ENCODE measurements at places on chromosomes 1 and 21. TPM values are rescaled to one million over a fixed set of nuclear protein-coding genes. Genes with fewer than 3 reads are reported as not detected.
A peak's percentile ranks its signal among the peaks of the same experiment; 100 is the strongest.

GRCh38 chr1:152440635-152441471, 26.8 kb upstream of the CRNN start:
- DNase-seq: peak; percentile 70

GRCh38 chr1:111751906-111752575, 3.7 kb upstream of the DDX20 start:
- DNase-seq: no peak

- DNase-seq: no peak
These were observed 17.3 kb upstream of the C1orf159 start for GRCh38 chr1:1132956-1133750.

- DNase-seq: no peak
These were observed 35.5 kb upstream of the ZNF362 start for GRCh38 chr1:33220676-33221384.

GRCh38 chr1:58003059-58003458, 543.5 kb downstream of the OMA1 start:
- DNase-seq: no peak

- no peak for DNase-seq
These were observed 169.1 kb downstream of the PRDM16 start for GRCh38 chr1:3237994-3238702.

Gene CLCA4
- not detected for total RNA-seq

DNA sequence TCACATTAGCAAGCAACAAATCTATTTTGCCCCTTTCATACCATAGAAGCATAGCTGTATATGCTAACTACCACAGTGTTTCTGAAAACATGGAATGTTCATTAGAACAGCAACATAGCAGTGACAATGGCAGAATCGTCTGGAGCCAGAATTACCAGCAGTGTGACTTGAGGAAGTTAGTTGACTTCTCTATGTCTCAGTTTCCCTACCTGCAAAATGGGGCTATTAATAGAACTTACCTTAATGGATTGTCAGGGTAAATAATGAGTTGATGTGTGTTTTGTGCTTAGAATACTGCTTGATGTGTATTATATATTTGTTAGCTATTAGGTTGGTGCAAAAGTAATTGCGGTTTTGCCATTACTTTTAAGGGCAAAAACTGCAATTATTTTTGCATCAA, 14.8 kb upstream of the GJA9 start:
- no peak for DNase-seq

DNA sequence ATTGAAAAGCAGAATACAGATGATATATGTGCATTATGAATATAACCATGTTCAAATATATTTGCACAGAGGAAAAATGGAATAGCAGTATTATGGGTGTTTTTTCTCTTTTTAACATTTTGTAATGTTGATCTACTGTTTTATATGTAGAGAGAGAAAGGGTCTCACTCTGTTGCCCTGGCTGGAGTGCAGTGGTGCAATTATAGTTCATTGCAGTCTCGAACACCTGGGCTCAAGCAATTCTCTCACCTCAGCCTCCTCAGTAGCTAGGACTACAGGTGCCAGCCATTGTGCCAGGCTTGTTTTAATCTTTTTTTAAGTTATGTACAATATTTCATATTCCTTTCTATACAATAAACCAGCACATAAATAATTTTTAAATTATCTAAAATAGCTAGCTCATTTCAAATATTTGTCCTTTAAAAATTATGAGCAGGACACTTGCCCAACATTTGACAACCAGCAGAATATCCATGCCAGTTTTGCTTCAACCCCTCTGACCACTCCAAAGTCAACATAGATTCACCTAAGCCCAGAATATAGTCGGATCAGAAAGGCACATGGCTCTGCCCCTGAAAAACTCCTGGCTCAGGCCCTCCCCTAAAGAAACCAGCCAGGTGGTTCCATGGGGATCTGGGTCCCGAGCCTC, 29.8 kb downstream of the ZNF281 start:
- no peak for DNase-seq

DNA sequence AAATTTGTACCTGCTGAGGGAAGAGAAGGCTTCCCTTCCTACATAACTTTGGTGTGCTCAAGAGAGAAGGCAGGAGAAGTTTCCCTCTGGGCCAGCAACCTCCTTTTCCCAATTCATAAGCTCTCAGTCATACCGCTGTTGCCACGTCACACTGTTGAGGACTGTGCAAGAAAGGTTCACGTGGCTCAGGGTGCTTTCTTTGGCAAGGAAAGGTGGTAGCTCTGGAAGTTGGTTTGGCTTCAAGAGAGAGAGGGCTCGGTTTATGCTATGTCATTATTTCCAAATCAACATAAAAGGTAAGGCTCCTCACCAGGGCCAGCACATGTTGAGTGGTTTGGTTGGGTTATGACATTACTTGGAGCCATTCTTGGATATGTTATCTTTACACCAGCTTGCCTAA, 77.3 kb downstream of the TNFSF18 start:
- no peak for DNase-seq

Gene APH1A
- 109 TPM for total RNA-seq

DNA sequence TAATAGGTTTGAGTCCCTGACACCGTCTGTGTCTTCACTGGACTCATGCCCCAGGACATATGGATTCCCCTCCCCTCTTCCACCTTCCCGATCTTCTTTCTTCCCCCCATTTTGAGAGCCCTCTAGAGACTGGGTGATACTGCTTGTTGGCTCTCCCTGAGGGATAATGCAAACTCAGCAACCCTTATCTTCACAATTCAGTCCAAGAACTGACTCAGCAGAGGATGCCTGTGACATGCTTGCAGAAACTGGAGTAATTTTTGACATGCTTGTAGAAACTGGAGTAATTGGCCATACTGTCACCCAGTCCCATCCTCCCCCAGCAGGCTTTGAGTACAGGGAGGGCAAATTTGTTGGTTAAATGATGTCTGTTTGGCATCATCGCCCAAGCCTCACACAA, 127.6 kb upstream of the CTTNBP2NL start:
- no peak for DNase-seq

GRCh38 chr1:80566867-80567266, 1233.9 kb upstream of the ADGRL2 start:
- no peak for DNase-seq

Gene CD5L
- total RNA-seq: not detected

- DNase-seq: no peak
These were observed 131.2 kb downstream of the PLXNA2 start for GRCh38 chr1:208113011-208113410.

Gene CRB1
- not detected for total RNA-seq

DNA sequence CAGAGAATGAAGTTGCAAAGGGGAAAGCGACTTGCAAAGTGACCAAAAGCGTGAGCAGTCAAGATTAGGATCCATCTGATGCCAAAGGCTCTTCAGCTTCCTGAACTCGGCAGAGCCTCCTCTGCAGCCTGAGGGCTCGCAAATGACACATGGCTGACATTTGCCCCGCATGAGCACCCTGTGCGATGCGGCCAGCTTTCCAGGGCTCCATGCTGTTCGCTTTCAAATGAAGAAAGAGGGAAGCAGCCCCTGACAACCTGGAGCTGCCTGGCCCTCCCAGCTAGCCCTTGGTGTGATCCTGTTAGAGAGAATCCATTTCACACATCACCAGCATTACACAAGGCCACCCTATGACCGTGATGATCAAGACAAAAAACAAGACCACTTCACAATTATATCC, 20.2 kb upstream of the FAM131C start:
- no peak for DNase-seq

Gene FMO3
- total RNA-seq: 0.13 TPM

- DNase-seq: no peak
These were observed 232.0 kb downstream of the SMYD3 start for GRCh38 chr1:246275036-246275435.

GRCh38 chr1:60427701-60428100, 354.1 kb upstream of the C1orf87 start:
- no peak for DNase-seq

DNA sequence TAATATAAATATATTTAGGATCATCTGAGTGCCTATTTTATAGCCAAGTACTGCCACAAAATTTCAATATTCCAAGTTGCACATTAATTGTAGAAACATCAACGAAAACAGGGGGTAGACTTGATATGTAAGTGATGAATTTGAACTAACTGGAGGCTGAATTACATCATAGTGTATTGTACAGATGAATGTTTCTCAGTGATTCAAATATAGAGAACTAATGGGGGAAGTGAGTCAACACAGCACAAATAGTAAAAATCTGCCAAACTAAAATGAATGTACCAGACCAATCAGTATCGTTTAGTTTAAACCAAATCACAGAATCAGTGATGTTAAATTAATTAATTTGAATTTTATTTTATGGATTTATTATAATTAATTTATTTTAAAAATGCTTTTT, 42.8 kb downstream of the RTCA start:
- DNase-seq: peak; percentile 18

Gene CRNN
- not detected for total RNA-seq

Gene MAGI3
- 5.1 TPM for total RNA-seq

GRCh38 chr1:39102537-39103327, 76.6 kb downstream of the NDUFS5 start:
- peak; percentile 82 for DNase-seq

DNA sequence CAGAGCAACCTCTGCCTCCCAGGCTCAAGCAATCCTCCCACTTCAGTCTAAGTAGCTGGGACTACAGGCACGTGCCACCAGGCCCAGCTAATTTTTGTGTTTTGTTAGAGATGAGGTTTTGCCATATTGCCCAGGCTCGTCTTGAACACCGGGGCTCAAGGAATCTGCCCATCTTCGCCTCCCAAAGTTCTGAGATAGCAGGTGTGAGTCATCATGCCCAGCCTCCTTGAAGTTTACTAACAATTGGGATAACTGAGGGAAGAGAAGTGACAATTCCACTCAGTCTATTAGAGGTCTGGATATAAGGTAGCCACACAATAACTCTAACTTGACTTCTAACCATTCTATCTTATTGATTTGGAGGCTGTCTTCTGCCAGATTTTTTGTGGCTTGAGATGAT, 6.3 kb upstream of the RCC1 start:
- DNase-seq: no peak

- DNase-seq: no peak
These were observed 14.1 kb upstream of the CNTN2 start for GRCh38 chr1:205028924-205029323.

Gene BCAR3
- 25.7 TPM for total RNA-seq

DNA sequence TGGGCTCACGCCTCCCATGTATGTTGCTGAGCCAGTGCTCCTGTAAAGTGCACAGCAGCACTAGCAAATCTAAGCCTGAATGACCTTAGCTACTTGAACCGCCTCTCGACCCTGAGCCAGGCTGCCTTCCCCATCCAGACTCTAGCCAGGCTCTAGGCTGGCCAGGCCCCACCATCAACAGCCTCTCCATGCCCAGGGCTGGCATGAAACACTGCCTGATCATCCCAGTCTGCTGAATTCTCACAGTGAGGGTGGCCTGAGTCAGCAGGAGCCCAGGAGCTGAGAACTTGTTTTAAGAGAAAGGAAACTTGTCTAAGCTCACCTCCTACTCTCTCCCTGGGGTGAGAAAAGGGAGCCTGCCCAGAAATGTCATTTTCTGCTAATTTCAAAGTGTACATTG, 733.3 kb downstream of the PTPRU start:
- no peak for DNase-seq
